ENCODE measurements at places on chromosomes 3 and 15.

DNA sequence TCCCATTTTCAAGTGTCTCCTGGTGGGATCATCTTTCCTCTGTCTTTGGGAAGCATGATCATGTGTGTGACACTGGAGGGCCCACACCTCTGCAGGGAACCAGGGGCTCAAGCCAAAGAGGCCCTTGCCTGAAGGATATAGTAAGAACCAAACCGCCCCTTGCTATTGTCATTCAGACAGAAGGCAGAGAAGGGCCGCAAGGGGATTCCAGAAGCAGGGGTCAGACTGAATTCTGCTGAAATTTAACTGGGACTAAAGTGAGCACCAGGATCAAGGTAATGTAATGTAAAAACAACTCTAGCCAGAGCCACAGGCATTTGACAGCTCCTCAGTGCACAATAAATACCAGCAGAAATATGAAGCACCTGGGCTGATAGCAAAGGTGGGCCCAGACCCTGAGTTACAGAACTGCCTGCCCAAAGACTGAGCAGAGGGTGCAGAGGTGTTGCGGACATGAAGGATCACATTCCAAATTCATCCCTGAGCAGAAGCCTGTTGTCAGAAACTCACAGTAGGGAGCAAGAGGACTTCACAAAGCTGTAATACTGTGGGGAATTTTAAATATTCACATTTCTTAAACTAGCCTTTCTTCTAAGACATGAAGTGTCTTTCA is 46.0 kb upstream of the RASGRF1 start:
- no peak for DNase-seq

DNA sequence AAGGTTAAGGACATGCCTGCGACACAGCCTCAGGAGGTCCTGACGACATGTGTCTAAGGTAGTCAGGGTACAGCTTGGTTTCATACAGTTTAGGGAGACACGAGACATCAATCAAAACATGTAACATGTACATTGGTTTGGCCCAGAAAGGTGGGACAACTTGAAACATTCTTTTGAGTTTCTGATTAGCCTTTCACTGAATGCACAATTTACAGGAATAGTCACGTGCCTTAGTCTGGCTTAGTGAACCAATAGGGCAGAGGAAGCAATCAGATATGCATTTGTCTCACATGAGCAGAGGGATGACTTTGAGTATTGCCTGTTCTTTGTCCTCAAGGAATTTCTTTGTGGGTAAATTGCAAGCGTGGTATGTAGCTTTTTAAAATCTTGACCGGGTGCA is 24.5 kb upstream of the HDAC11 start:
- no peak for DNase-seq

GRCh38 chr3:43270078-43270477 is 16.3 kb upstream of the SNRK start:
- DNase-seq = no peak

DNA sequence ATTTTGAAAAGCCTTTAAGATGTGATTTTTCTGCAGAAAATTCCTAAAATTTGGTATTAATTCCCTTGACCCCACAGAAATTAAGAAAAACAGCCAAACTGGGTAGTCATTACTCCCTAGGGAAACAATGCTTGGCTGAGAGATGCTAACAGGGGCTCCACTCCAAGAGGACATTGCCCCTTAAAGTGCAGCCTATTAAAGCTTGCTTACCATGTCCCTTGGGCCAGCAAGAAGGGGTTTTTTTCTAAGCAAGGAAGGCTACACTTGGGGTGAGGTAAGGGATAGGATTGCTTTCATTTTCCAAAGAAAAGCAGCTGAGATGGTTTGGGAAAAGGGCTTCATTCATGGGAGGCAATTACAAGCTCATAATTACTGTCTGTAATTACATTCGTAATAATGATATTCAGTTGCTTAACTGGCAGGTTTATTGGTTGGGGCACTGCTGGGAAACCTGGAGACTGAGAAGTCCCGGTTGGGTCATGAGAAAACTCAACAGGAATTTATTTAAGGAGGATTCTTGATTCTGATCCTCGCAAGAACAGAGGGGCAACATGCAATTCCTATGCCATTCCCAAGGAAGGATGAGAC is 247.5 kb downstream of the NR1D2 start:
- no peak for DNase-seq

DNA sequence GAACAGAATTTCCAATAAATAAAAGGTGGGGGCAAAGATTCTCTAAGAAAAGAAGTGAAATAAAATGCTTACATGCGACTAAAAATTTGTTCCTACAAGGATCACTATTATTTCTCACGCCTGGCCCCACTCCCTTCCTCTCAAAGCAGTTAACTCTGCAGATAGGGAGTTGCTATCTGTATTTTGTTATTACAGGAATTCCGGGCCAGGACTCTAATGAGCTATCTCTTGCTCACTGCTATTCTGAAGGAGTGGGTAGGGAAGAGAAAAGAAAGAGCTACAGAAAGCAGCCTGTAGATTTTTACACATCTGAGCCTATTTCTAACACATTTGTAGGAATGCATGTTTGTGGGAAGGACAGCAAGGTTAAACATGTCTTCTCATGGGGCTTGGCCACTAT is 140.4 kb downstream of the PCCB start:
- no peak for DNase-seq

DNA sequence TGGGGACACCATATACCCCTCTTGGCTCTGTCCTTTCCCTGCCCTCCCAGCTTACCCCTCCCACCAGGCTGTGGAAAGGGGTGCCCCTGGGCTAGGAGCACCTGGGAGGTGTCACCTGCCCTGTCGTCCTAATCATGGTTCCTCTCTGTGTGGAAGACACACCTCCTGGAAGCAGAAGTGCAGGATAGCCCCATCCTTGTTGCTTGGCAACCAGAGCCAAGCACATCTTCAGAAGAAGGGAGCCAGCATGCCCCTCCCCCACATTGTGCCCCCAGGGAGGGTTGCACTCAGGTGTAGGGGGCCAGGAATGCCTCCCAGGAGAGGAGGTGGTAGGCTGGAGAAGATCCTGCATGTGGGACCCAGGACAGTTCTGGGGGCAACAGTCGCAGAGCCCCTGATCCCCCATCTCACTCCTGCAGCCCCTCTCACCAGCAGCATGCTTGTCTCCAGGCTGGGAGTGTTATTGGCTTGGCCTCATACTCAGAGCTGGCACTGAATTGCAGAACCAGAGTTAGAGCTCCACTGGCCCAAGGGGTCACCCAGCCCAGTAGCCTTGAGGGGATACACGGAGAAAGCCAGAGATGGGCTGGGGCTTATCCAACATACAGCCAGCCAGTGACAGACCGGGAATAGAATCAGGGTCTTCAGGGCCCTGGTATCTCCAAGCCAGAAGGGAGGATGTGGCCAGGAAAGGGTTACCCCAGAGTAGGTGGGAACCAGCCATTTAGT is 8.4 kb downstream of the RAB6B start:
- no peak for DNase-seq

- peak; percentile 96 for DNase-seq
Observed at GRCh38 chr15:70799667-70800450, 36.5 kb upstream of the UACA start.

DNA sequence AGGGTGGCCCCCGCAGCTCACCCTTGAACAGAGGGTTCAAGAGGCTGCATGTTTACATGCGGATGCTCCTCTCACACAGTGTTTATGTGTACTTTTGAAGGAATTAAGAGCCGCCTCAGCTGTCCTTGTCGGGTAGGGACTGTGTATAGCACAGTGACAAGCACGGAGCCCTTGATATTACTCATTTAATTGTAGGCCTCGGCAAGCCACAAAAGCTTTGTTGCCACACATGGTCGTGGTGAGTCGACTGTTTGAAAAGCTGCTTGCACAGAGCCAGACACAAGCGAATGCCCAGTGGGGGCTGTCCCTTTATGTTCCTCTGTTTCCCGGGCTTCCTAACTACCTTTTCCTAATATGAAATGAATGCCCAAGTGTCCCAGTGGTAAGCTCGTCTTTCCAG is 4.5 kb downstream of the ESYT3 start:
- DNase-seq = no peak

- no peak for DNase-seq
Observed at GRCh38 chr15:49646891-49647290, 26.0 kb downstream of the DTWD1 start.
